ENCODE measurements at places on chromosomes 1 and 21.

DNA sequence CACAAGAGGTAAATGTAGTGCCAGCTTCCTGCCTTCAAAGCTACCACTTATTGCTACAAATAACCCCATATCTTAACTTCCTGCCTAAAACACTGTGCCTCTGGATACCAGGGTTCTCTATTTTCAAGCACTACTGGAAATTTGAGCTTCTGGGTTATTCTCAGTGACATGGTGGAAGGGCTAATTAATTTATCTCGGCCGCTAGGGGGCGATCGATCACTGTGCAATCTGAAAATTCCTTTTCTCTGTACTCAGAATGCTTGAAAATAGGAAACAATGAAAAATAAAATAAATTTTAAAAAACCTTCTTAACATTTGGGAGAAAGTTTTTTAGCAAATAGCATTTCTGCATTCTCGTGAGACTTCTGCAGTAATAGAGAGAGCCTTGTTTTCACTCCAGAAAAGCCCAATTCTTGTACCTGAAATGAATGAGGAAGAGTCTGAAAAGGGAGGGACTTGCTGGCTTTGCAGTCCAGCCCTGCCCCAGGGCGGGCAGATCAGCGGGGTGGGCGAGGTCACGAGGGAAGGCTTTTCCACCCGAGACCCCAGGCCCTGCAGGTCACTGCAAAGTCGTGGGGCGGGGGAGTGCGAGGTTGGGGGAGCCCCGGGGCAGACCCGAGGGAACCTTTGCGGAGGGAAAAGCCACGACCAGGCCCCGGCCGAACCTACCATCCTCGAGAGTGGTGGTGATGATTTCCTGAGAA lies 276.7 kb downstream of the PCP4 start:
- DNase-seq, result peak; percentile 75

GRCh38 chr1:65232461-65232990 lies 76.8 kb upstream of the DNAJC6 start:
- no peak for DNase-seq

- DNase-seq, result no peak
These were observed 29.4 kb upstream of the KCNQ4 start for GRCh38 chr1:40754201-40754600.

DNA sequence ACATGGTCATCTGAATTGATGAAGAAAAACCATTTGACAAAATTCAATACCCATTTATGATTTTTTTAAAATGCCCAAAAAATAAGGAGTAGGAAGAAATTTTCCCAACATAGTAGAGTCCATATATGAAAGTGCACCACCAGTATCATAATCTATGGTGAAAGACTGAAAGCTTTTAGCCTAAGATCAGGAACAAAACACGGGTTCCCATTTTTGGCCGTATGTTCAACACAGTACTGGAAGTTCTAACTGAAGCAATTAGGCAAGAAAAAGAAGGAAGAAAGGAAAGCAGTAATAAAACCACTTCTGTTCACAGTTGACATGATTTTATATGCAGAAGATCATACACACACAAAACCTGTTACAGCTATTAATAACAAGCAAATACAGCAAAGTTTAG lies 227.8 kb upstream of the RAB4A start:
- DNase-seq, result no peak

DNA sequence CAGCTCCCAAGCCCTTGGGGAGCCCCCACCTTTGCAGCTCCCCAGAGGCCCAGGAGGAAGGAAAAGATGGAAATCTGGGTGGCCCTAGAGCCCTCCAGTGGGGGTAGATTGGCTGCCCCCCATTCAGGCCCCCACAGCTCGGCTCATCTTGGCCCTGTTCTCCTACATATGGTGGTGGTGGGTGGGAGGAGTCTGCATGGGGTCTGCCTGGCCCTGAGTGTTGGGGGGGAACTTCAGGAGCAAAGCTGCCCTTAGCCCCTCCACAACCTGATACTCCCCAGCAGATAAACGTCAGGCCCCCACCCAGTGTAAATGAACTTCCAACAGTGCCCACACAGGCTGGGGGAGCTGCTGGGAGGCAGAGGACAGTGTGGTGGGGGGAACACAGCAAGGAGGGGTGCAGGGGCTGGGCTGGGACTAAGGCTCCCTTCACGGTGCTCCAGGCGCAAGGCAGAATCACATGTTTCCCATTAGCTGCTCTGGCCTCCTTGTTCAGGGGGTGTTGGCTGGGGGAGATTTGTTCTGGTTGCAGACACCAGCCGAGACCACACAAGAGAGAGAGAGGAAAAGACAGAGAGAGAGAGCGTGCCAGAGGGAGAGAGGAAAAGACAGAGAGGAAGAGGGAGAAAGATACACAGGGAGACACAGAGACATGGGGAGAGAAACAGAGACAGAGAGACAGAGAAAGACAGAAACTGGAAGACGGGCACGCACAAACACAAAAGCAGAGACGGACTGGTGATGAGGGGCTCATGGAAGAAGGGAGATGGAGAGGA lies 42.6 kb downstream of the AHDC1 start:
- DNase-seq, result peak; percentile 36

GRCh38 chr1:235864469-235864868 lies 2.2 kb downstream of the LYST start:
- DNase-seq, result no peak

DNA sequence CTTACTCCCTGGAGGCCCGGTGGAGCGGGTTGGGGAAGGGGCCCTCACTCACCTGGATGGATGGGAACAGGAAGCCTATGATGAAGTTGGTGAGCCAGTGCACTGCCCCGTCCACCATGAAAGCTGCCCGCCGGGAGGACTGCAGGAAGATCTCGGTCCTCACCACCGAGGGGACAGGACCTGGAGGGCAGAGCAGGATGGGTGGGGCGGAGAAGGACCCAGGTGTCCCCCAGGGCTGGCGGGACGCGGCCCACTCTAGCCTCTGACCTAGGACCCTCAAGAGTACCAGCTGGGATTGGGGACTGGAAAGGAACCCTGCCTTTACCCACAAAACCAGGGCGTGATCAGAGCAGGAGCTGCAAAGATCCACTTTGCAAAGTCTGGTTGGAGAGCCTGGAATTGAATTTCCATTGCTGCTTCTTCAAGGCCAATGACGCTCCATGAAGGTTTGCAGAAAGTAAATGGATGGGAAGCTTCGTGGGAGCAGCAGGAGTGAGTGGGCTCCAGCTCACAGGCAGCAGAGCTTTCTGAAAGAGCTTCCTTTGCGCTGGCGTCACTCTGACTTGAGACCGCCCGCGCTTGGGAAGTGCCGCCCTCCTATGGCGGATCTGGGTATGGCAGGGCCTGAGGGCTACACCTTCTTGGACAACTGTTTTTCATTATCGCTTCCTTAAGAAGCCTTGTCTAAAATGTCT lies 21.4 kb downstream of the SLC2A7 start:
- DNase-seq, result peak; percentile 84

GRCh38 chr1:20705203-20705755 lies 12.5 kb downstream of the KIF17 start:
- no peak for DNase-seq

GRCh38 chr1:183414365-183414764 lies 3.8 kb downstream of the NMNAT2 start:
- DNase-seq, result peak; percentile 37

- no peak for DNase-seq
These were observed 1053.4 kb upstream of the ADGRL4 start for GRCh38 chr1:80059940-80060339.

DNA sequence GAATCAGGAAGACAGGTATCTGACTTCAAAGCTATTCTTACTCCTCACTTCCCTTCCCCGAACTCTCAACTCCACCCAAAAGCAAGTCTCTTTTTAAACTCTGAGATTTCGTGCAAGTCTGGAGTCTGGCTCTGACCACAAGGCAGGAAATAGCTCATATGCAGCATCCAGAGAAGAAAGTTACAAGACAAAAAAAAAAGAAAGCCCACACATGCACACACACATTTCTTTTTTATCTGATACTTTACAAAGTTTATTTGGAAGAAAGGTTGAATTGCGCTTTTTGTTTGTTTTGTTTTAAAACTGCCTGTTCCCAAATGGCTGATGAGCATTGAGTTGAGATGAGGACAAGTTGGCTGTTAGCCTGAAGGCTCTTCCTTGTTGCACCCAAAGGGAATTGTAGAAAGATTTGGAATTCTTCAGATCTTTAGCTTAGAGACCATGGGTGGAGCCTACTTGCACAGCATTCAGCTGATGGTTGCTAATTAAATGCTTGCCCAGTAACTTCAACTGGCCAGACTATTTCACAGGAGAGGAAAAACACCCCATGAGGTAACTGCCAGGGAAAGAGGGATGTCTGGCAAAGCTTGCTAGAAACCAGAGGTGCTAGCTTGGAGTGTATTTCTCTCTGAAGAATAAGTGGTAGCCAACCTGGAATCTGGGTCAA lies 490.3 kb downstream of the TTLL7 start:
- peak; percentile 92 for DNase-seq

DNA sequence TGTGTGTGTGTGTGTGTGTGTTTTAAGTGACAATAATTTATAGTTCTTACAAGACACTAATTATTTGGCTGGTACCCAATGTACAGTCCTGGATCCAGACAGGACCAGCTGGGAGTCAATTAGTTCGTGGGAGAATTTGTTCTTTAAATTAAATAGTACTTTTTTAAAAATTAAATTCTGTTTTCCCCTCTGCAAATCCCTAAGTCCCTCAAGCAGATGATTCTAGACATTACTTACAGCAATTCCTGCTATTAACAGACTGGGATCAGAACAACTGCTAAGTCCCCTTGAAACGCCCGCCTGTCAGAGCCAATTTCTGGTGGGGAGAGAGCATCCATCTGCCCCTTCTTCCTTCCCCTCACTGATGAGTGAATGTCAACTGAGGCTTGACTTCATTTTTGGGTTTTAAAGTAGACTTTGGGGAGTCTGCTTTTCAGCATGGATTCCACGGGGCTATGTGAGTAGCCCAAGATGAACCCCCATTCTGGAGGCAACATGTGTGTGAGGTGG lies 83.9 kb downstream of the SMYD2 start:
- DNase-seq, result no peak

DNA sequence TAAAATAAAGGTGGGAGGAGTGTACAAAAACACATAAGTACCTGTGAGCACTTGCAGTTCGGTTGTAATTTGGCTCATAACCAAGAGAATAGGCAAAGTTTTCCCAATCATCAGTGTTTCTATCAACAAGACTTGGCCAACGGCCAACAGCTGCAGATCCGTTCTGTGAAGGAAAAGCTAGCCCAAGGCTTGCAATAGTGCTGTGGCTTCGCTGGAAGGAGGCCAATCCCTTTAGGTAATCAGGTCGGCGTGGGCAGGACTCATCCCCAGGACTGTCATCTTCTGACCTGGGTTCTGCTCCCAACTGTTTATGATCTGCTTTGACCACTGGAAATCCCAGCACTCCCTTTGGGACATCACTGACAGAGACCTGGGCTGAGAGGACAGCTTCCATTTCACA lies 107.8 kb downstream of the LYST start:
- DNase-seq, result no peak

DNA sequence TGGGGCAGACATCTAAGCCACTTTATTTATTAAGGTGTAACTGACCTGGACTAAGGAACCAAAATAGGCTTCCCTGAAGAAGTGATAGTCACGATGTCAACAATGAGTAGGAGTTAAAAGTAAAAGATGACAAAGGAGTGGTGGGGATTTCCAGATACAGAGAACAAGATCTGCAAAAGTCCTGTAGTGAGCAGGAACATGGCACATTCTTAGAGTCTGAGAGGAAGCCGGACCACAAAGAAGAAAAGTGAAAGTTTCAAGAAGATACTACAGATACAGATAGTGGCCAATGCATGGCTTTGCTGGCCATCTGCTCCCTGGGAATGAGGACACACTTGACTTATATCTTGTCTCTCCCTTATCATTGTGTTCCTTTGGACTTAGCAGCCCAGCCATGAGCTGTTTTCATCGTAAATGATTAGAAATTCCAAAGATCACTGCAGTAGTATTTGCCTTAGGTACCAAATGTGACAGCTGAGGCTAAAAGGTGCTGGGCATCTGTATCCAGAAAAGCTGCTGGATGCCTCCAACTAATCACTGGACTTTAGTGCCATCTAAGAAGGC lies 302.4 kb upstream of the NR5A2 start:
- DNase-seq, result no peak

- DNase-seq, result peak; percentile 75
These were observed 698 bp downstream of the MOV10 start for GRCh38 chr1:112674986-112675727.

DNA sequence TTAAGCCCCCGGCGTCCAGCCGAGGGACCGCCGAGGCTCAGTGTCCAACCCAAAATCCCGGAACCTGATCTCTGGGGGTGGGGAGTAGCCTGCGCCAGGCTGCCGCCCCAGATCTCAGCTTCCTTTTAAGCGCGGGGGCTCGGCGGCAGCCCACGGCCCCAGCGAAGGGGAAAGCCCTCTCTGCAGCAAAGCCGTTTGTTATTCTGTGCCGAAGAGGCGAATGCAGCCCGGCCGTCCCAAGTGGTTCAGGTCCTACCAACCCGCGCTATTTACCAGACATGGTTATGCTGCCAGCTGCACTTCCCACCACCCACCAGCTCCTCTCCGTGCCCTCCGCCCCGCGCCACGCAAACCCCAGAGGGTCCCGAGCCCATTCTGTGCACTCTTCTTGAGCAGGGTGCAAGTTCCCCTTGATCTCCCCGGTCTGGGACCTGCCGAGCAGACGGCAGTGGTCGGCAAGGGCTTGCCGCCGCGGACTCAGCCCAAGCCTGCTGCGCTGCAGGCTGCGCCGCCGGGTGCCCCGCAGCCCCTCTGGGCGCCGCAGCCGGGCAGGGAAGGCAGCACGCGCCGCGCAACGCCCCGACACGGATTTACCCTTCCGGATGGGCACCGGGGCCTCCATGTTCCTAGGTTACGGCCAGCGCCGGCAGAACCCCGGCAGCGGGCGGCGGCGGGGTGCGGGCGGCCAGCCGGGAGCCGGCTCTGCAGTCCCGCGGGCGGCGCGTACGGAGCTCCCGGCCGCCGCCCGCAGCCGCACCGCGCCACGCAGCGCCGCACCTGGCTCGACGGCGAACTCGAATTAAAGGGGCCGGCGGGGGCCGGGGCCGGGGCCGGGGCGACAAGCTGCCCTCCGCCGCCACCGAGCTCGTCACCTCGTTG lies 738 bp upstream of the KCNA2 start:
- peak; percentile 24 for DNase-seq

GRCh38 chr1:113147073-113147625 lies 74.2 kb downstream of the LRIG2 start:
- DNase-seq, result no peak

DNA sequence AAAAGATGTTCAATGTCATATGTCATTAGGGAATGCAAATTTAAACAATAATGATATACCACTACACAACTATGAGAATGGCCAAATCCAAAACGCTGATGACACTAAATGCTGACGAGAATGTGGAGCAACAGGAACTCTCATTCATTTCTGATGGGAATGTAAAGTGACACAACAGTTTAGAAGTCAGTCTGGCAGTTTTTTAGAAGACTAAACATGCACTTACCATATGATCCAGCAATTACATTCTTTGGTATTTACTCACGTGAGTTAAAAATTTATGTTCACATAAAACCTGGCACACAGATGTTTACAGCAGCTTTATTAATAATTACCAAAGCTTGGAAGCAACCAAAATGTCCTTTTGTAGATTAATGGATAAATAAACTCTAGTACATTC lies 110.4 kb upstream of the C1orf21 start:
- DNase-seq, result no peak

GRCh38 chr1:230076121-230076520 lies 9.1 kb downstream of the GALNT2 start:
- DNase-seq, result no peak

Measured in lung (tissue), 17 donors.